ENCODE measurements at places on chromosomes 7 and 10. TPM values are rescaled to one million over a fixed set of nuclear protein-coding genes. Genes with fewer than 3 reads are reported as not detected.
A peak's percentile ranks its signal among the peaks of the same experiment; 100 is the strongest.

DNA sequence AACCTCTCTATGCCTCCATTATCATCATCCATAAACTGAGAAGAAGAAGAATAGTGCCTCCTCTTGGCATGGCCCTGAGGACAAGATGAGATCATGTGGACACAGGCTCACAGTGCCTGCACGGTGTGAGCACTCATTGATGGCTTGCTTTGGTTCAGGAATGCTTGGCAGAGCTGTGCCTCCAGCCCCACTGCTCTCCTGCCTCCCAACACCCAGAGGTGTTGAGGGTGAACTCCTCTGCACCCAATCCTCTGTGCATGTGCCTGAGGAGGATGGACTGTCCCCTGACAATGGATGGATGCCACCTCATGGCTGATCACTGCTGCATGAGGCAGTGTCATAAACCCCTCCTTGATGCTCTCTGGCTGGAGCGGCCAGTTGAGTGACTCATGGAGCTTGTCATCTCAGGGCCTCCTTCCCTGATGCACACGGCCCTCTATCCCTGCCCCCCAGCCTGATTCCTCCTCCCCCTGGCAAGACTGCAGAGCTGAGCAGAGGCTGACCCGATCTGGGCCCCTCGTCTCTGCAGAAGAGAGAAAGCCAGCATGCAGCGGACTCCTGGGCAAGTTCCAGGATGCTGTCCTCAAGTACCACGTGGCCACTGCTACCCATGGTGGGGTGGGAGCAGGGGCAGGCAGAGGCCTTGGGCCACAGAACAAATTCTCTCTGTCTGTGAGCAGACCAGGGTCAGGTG lies 136.3 kb downstream of the KCNMA1 start:
- H3K36me3 ChIP-seq = no peaks in the 10 kb centered on the region
- no peak overlapping the region for H3K27ac ChIP-seq
- no peaks in the 10 kb centered on the region for H3K4me1 ChIP-seq

- no peaks in the 10 kb centered on the region for H3K36me3 ChIP-seq
- H3K27ac ChIP-seq = no peak overlapping the region
- H3K4me3 ChIP-seq = no peak overlapping the region
- no peak for DNase-seq
- H3K27me3 ChIP-seq = peaks cover under 1% of the 10 kb centered on the region
Measured at GRCh38 chr7:34772296-34772938, 114.4 kb downstream of the NPSR1 start.

DNA sequence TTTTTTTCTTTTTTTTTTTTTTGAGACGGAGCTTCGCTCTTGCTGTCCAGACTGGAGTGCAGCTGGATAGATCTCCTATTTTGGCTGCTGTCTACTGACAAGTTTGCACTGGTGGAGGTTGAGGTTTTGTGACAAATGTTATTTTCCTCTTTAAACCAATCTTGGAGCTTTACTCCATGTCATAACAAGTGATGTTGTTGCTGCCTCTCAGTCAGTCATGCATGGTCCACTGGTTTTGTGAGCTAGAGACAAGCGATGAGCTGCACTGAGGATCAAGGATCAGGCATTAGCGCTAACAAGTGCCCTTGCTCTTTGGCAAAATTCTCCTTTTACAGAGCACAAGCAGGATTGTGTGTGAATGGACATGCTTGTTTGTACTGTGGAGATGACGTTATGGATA lies 805 bp upstream of the WDFY4 start:
- no peak overlapping the region for H3K27ac ChIP-seq
- H3K27me3 ChIP-seq = peaks cover 7% of the 10 kb centered on the region
- no peak overlapping the region for H3K4me3 ChIP-seq
- no peak for DNase-seq

DNA sequence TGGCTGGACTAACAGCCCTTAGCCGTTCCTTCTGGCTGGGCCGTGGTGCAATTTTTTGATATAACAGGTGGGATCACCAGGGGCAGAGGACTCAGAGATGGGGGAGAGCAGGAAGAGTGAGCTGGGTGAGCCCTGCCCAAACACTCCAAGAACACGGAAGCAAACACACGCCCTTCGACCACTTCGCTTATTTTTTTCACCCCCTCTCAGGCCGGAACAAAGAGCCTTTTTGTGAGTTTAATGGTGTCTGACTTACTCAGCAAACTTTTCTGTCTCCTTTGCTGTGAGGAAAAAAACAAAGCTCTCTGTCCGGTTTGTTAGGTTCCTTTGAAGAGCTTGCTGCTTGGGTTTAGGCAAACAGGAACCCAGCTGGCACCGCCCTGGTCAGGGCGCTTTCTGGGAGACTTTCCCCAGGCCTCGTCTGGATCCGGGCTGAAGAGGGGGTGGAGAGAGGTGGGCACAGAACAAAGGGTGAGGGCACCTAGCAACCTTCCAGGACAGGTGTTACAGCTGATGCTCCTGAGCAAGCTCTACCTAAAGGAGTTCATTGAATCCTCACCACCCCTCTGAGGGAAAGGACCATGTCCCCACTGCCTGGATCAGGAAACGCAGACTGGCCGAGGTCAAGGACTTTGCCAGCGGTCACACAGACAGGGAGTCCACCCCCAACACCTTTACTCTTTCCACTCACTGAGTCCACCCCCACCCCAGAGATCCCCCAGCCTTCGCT lies 23.3 kb downstream of the CALML3 start:
- no peaks in the 10 kb centered on the region for H3K36me3 ChIP-seq
- H3K4me3 ChIP-seq = no peak overlapping the region
- no peaks in the 10 kb centered on the region for H3K27me3 ChIP-seq
- H3K27ac ChIP-seq = no peak overlapping the region

DNA sequence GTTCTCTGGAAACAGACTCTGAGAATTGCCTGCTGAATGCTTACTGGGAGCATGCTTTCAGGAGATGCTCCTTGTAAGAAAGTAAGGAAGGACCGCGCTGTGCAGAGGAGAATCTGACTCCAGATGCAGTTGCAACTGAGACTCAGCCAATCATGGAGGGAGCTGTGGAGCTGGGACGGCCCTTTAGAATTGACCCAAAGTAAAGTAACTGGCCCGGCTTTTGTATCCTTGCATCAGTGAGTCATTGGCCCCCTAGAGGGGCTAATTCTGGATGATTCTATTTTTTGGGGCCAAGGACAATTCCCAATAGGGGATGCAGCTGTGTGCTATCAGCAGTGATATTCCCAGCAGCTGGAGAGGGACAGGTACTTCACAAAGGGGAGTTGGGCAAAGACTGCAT lies 170.4 kb downstream of the PTEN start:
- DNase-seq = no peak
- H3K27me3 ChIP-seq = no peaks in the 10 kb centered on the region
- H3K4me1 ChIP-seq = peaks cover 12% of the 10 kb centered on the region

- H3K4me1 ChIP-seq = peaks cover 6% of the 10 kb centered on the region
- peaks cover 9% of the 10 kb centered on the region for H3K27me3 ChIP-seq
- peak overlapping the region; percentile 61 for H3K4me3 ChIP-seq
- H3K27ac ChIP-seq = no peak overlapping the region
- DNase-seq = peak; percentile 18
Measured at GRCh38 chr7:128869944-128870285, 7.3 kb downstream of the ATP6V1F start.

DNA sequence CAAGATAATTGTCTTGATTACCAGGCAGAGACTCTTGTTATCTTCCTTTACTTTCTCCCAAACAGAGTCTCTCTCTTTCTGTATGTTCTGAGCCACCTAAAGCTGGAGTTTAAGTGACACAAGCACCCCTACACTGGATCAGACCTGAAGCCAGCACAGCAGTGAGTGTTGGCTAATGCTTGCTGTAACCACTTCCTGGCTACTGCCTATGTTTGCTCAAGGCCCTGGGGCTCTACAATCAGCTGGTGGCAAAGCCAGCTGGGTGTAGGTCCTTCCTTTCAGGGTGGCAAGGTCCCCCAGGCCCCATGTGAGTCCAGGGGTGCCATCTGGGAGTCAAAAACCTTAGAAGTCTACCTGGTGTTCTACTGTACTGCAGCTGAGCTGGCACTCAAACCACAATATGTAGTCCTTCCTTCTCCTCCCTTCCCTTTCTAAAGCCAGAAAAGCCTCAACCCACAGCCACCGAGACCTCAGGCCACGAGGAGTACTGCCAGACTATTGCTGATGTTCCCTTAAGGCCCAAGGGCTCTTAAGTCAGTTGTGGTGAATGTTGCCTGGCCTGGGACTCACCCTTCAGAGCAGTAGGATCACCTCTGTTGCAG lies 416.3 kb downstream of the ADRA2A start:
- H3K27ac ChIP-seq = no peak overlapping the region
- H3K27me3 ChIP-seq = peaks cover 13% of the 10 kb centered on the region
- no peaks in the 10 kb centered on the region for H3K36me3 ChIP-seq

DNA sequence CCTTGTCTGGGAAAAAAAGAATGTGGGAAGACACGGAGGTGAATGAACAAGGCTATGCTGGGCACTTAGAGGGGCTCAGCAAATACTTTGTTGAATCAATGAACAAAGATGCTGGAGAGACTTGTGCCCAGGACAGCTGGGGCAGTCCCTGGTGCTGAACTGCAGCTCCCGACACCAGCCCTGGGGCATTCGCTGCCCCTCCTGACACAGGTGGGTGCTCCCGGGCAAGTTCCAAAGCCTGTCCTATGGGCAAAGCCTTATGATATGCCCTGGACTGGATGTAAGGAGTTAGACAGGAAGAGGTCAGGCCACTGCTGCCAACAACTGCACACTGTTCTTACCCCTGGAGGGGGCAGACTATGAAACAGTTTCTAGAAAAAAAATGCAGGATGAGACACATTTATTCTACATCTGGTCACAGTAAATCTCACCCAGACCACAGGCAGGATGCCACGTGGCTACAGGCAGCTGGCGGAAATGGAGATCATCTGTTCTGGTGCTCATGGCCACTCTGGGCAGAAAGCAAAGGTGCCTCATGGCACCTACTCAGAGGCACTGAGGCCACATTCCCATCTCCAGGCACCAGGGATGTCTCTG lies 21.9 kb upstream of the FRAT2 start:
- no peaks in the 10 kb centered on the region for H3K4me1 ChIP-seq
- no peak overlapping the region for H3K27ac ChIP-seq
- DNase-seq = no peak
- peaks cover 32% of the 10 kb centered on the region for H3K36me3 ChIP-seq

DNA sequence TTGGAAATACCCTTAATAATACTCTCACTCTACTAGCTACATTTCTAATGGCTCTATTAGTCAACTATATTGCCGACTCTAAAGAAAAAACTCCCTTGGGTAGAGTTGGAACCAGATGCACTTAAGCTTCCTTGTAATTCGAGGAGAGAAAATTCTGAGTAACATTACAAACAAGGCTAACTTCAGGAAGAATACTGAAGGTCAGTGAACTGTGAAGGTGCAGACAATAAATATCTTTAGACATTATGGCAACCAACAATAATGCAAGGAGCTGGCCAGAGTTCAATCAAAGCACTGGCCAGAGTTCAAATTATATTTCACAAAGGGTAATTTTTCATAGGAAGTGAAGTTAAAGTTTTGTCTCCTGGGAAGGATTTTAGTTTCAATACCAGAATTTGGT lies 40.7 kb upstream of the MRLN start:
- H3K27ac ChIP-seq = no peak overlapping the region
- no peaks in the 10 kb centered on the region for H3K27me3 ChIP-seq
- peaks cover 59% of the 10 kb centered on the region for H3K36me3 ChIP-seq
- no peak for DNase-seq

GRCh38 chr10:3014968-3015367 lies 52.4 kb upstream of the PFKP start:
- peaks cover 12% of the 10 kb centered on the region for H3K27me3 ChIP-seq
- DNase-seq = no peak
- H3K4me3 ChIP-seq = no peak overlapping the region
- H3K27ac ChIP-seq = no peak overlapping the region
- no peaks in the 10 kb centered on the region for H3K4me1 ChIP-seq
- no peaks in the 10 kb centered on the region for H3K36me3 ChIP-seq

- peak overlapping the region; percentile 100 for H3K27ac ChIP-seq
- no peaks in the 10 kb centered on the region for H3K27me3 ChIP-seq
- H3K36me3 ChIP-seq = peaks cover 42% of the 10 kb centered on the region
- H3K4me3 ChIP-seq = peak overlapping the region; percentile 99
- H3K4me1 ChIP-seq = peaks cover 46% of the 10 kb centered on the region
Measured at GRCh38 chr10:61901829-61902444, 438 bp downstream of the ARID5B start.

GRCh38 chr10:97924678-97925077 lies 75.0 kb downstream of the GOLGA7B start:
- no peaks in the 10 kb centered on the region for H3K4me1 ChIP-seq
- H3K27ac ChIP-seq = no peak overlapping the region
- H3K4me3 ChIP-seq = no peak overlapping the region
- peaks cover 15% of the 10 kb centered on the region for H3K27me3 ChIP-seq

- peaks cover 38% of the 10 kb centered on the region for H3K4me1 ChIP-seq
- H3K27me3 ChIP-seq = no peaks in the 10 kb centered on the region
- H3K36me3 ChIP-seq = peaks cover 56% of the 10 kb centered on the region
- peak overlapping the region; percentile 96 for H3K27ac ChIP-seq
- peak overlapping the region; percentile 88 for H3K4me3 ChIP-seq
Measured at GRCh38 chr10:43407148-43407575, 1.8 kb downstream of the HNRNPF start.

DNA sequence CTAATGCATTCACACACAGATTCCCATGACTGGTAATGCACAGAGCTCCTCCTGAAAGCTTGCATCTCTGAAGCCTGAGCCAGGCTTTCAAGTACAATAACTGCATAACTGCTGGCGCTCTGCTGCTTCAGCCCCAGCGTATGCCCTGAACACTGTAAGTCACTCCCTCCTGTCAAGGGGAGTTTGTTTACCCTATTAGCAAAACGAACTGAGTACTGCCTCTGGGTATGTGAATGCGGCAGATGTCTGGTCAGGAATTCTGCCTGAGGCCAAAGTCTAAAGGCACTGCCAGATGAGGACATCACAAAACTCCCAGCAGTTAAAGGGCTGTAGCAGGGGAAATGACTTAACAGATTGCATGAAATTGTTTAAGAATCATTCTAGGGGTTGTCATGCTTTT lies 97.7 kb downstream of the NRCAM start:
- H3K36me3 ChIP-seq = no peaks in the 10 kb centered on the region
- H3K4me1 ChIP-seq = no peaks in the 10 kb centered on the region
- H3K27ac ChIP-seq = no peak overlapping the region
- H3K27me3 ChIP-seq = no peaks in the 10 kb centered on the region
- no peak overlapping the region for H3K4me3 ChIP-seq

DNA sequence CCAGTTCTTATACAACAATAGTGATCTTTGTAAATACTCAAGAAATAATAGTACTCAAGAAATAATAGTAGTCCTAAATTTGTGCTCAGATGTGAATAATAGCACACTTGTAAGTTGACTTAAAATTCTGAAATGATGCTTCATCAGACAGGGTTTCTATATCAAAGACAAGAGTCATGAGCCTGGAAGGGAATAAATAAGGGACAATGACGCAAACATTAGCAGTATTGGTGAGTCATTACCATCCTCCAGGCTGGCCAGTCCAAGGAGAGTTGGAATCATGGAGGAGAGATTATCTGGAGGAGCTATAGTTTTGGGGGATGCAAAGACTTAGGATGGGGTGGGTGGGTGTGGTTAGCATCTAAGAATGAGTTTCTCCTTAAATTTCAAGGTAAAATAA lies 6.1 kb upstream of the SH3PXD2A start:
- H3K27ac ChIP-seq = no peak overlapping the region
- peaks cover 6% of the 10 kb centered on the region for H3K27me3 ChIP-seq
- DNase-seq = no peak
- no peaks in the 10 kb centered on the region for H3K4me1 ChIP-seq

Gene PDE6C
- not detected for total RNA-seq

Gene DYDC2
- total RNA-seq = not detected

Gene CLDN3
- not detected for total RNA-seq

Gene ELFN1
- total RNA-seq = not detected

Gene CRPPA
- total RNA-seq = 0.37 TPM

Gene FAM237B
- total RNA-seq = not detected

Gene TMEM60
- 11.1 TPM for total RNA-seq

Gene SFRP5
- total RNA-seq = not detected
